DMS79 treated with DMSO at 0.1 percent for 48 hours (cell line): ENCODE measurements at places on chromosomes 3 and 15.
A peak's percentile ranks its signal among the peaks of the same experiment; 100 is the strongest.

GRCh38 chr3:42043099-42043813 lies 47.9 kb upstream of the TRAK1 start:
- peak; percentile 75 for DNase-seq

GRCh38 chr3:131004603-131005002 lies 22.0 kb downstream of the ASTE1 start:
- no peak for DNase-seq

- no peak for DNase-seq
These were observed 105.7 kb upstream of the TRPM1 start for GRCh38 chr15:31207246-31207645.

DNA sequence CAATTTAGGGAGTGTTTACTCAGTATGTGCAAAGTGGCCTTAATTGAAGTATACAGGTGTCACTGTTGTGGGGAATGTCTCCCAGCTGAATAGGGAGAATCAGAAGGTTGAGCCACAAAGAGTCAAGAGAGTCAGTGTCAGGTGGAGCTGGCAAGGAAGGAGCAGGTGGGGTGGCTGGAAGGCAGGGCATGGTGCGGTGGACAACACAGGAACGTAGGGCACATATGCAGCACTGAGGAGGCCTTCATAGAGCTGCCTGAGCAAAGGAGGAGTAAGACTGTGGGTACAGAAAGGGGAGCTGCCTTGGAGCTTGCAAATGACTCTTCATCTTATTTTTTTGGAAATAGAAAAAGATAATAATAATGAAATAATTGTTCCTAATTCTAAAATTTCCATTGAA lies 20.0 kb downstream of the ARHGEF3 start:
- DNase-seq = no peak
